ENCODE measurements at places on chromosomes 1 and 21.

DNA sequence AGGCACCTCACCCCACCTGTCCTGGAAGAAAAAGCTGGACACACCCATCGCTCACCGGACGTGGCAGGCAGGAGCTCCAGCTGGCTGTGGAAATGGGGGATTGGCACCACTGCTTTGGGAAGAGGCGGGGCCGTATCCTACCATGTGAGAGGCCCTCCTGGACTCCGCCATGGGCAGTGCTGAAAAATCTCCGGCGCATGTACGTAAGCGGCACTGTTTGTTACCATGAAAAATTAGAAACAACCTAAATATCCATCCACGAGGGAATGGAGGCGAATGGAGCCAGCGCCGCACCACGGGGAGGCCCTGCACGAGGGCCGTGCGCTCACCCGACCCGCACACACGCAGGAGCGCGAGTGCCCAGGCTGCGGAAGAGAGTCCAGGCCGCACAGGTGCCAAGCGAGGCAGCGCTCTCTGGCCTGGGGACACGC lies 3.1 kb downstream of the KRTAP10-8 start:
- DNase-seq, result no peak

- peak; percentile 73 for DNase-seq
These were observed 17.7 kb downstream of the RAP1GAP start for GRCh38 chr1:21651214-21652042.

- DNase-seq, result no peak
These were observed 5.0 kb upstream of the ADGRB2 start for GRCh38 chr1:31768939-31769704.

GRCh38 chr1:29786195-29786594 lies 549.9 kb downstream of the PTPRU start:
- no peak for DNase-seq
